ENCODE measurements at places on chromosomes 3 and 15. TPM values are rescaled to one million over a fixed set of nuclear protein-coding genes. Genes with fewer than 3 reads are reported as not detected.

- no peak for DNase-seq
These were observed 2.2 kb downstream of the CHRNA5 start for GRCh38 chr15:78567531-78567930.

- DNase-seq = no peak
These were observed 28.3 kb upstream of the HERC1 start for GRCh38 chr15:63861946-63862517.

- no peak for DNase-seq
These were observed 940.2 kb downstream of the ROBO1 start for GRCh38 chr3:78827618-78828017.

DNA sequence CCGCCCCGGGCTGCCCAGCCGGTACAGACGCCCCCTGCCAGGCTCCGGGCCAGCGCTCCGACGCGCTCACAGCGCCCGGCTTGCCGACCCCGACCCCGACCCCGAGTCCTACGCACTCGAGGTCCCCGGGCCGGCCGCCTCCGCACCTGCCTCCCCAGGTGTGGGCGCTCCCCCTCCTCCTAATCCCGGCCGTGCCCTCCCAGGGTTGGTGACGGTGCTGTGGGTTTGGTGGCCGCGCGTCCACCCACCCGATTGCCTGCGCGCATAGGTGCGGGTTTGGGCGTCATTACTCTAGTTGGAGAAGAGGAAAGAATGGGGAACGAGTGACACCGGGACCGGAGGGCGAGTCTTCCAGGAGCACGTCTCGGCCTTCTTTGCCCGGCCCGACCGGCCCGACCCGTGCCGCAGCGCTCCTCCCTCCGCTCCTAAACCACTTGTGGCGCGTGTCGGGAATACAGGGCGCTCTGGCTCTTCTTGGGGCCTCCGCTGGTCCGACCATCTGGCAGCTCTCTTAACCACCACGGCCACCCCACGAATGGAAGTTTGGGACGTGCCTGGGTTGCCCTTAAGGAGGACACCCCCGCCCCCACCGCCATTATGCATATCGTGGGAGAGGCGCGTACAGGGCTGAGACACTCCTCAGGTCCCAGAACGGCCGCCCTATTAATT lies 810 bp upstream of the THRB start:
- peak; percentile 81 for DNase-seq

DNA sequence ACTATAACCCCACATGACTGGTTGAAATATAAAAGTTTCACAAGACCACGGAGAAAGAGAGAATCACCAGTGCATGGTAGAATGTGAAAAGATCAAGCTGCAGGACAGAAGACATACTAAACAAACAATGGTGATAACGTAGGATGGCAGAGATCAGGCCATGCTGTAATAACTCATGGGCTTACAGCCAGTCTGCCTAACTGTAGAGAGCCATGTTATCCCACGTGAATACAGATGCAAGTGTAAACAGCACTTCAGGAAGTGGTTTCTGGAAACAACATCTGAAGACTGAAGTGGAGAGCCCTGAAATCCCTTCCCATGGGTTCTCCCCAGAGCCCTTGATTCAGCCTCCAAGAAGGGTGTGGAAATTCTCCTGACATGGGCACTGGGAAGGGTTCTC lies 103.2 kb upstream of the SLCO2A1 start:
- DNase-seq = no peak

GRCh38 chr3:62703451-62704167 lies 171.6 kb downstream of the CADPS start:
- DNase-seq = no peak

GRCh38 chr15:56086566-56086965 lies 93.2 kb upstream of the NEDD4 start:
- DNase-seq = no peak

DNA sequence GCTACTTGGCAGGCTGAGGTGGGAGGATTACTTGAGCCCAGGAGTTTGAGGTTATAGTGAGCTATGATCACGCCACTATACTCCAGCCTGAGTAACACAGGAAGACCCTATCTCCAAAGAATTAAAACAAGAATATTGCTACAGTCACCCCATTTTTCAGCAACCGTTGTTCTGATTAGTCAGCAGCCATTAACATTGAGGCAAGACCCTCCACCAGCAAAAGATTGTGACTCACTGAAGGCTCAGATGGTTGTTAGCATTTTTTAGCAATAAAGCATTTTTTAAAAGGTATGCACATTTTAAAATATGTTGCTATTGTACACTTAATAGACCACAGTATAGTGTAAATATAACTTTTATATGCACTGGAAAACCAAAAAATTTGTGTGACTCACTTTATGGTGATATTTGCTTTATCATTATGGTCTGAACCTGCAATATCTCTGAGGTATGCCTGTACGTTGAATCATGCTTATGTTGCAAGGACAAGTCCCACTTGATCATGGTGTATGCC lies 492.6 kb downstream of the SQOR start:
- DNase-seq = no peak

DNA sequence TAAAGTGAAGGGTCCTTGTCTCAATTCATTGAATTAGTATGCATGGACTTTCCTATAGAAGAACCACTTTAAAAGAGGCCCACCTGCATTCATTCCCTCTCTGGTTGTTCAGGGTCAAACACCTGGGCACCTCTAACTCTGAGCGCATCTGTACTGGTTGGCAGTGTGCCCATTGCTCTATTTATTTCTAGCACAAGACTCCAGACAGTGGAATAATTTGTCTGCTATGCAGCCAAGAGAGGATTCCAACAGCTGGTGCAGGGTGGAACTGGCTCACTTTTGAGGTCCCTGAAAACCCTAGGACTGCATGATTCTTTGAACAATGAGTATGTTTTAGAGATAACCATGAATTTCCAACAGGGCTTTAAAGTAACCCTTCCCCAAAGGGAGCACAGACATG lies 57.9 kb downstream of the CCDC33 start:
- DNase-seq = no peak

DNA sequence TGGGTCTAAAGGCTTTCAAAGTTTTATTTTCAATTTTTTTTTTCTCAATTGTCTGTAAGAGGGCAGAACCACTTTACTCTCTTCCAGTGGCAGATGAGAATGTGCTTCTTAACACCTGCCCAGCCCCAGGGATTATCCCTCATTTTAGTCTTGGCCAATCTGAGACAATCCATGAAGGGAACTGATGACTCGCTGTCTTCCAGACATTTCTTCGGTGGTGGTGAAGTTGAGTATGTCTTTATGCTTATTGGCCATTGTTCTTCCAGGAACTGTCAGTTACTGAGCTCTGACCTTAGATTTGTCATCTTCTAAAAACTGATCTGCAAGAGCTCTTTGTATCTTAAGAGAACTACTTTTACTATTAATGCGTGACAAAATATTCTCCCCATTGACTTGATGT lies 139.5 kb downstream of the TJP1 start:
- DNase-seq = no peak

- peak; percentile 66 for DNase-seq
These were observed 17.6 kb upstream of the SLC41A3 start for GRCh38 chr3:126101521-126101982.

Gene DET1
- 3.1 TPM for total RNA-seq

DNA sequence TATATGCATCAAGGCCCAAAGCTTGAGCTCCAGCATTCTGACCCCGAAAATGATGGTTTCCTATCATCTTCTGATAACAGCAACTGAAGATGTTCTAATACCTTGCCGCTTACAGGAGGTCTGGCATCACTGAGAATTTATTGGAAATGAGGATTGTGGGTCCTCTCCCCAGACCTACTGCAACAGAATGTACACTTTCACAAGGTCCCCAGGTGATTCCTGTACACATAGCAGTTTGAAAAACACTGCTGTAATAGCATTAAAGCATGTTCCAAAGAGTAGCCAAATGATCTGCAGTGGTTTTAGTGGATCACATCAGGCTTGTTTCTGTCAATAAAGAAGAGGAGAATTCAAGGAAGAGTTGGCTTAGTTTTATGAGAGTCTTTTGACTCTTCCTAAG lies 11.3 kb downstream of the TGFBR2 start:
- no peak for DNase-seq

DNA sequence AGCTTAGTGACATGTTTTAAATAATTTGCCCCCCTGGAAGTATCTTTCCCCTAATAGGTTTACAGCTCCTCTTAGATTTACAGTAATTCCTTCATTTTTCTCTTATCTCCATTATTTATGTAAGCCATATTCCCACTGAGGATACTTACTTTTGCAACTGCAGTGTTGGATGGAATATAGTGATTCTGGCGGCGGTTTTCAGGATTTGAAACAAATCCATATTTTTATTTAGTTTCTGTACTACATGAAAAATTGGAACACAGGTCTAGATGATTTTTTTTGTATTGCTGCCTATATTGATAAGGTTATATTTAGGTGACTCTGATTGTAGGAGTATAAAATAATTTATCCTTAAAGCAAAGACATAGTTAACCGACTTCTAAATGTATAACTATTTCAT lies 391.6 kb upstream of the SUCLG2 start:
- no peak for DNase-seq

Gene PIERCE2
- 1.8 TPM for total RNA-seq

DNA sequence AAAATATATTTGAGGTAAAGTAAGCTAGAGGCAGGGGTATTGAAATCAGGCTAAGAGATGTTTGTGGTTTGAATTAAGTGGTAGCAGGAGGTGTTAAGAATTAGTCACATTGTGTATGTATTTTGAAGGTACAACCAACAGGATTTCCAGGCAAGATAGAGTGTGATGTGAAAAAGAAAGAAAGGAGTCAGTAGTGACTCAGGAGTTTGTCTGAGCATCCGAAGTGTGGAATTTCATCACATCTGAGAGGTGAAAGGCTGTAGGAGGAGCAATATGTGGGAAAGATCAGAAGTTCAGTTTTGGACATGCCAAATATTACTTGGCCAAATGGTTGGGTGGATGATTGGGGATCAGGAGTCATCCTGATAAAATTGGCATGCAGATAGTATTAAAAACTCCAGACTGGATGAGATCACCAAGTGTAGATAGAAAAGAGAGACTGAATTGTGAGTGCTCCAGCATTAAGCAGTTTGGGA lies 32.1 kb upstream of the EBLN2 start:
- DNase-seq = no peak

Gene ZNF385D
- total RNA-seq = 25.8 TPM

GRCh38 chr3:187186801-187187421 lies 10.4 kb upstream of the RTP1 start:
- peak; percentile 82 for DNase-seq

Gene CD86
- 9.7 TPM for total RNA-seq

GRCh38 chr3:157132936-157133335 lies 27.0 kb downstream of the CCNL1 start:
- DNase-seq = no peak

Gene GOLGA6B
- total RNA-seq = not detected

Gene CKMT1B
- not detected for total RNA-seq

DNA sequence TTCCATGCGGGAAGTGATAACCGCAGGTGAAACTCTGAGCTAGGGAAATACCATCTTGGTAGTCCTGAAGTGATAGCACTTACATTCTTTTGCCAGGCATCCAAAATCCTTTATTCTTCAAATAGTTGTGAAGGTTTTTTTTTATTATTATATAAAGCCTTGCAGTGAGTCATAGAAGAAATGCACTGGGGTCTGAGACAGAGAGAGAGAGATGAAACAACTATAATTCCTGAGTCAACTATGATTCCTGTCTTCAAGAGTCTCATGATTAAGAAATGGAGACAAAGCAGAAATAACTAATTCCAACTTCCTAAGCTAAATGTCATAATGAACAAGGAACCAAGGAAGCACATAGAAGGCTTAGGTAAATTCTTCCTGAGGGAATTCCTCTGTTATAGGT lies 495.6 kb downstream of the LPP start:
- DNase-seq = no peak

GRCh38 chr15:69679623-69680228 lies 227.1 kb downstream of the RPLP1 start:
- peak; percentile 67 for DNase-seq

DNA sequence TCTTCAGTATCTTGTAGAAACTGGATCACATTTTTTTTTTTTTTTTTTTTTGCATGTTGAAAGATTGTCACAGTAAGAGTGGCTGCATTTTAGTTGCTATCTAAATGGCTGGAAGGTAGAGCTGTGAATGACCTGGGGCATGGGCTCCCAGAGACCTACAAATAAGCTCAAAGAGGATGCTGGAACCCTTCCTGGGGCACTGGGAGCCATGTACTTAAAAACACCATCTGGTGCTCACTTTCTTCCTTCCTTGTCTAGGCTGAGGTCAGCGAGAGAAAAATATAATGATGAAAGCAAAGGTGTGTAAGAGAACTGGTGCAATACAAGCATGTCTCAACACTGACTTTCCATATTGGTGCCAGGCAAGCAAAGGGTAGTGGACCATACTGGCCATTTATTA lies 323.9 kb downstream of the SV2B start:
- no peak for DNase-seq

Measured in posterior vena cava (tissue), 2 donors.